ENCODE measurements at places on chromosomes 6 and 20.

DNA sequence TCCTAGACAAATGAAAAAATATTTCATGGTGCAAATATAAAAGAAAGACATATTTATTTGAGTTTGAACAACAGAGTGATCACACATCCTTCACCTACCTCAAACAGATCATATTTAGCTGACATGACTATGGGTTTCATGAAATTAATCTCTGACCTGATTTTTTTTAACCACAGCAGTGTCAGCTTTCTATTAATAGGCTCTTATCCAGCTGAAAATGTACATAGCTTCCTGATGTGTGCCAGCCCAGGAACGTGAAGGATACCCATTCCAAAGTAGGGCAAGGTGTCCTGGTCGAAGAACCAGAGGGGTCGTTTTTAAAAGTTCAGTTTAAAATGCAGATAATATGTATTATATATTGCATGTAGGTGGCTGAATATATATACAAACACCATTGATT is 19.8 kb downstream of the TRDN start:
- no peak for DNase-seq

- DNase-seq, result peak; percentile 36
Measured at GRCh38 chr20:32535316-32535952, 49.7 kb downstream of the NOL4L start.

GRCh38 chr20:25173886-25174308 is 21.6 kb upstream of the ENTPD6 start:
- DNase-seq, result no peak

- DNase-seq, result no peak
Measured at GRCh38 chr20:56634307-56634706, 5.2 kb downstream of the TFAP2C start.
